ENCODE measurements at places on chromosomes 12 and 14.
A peak's percentile ranks its signal among the peaks of the same experiment; 100 is the strongest.

DNA sequence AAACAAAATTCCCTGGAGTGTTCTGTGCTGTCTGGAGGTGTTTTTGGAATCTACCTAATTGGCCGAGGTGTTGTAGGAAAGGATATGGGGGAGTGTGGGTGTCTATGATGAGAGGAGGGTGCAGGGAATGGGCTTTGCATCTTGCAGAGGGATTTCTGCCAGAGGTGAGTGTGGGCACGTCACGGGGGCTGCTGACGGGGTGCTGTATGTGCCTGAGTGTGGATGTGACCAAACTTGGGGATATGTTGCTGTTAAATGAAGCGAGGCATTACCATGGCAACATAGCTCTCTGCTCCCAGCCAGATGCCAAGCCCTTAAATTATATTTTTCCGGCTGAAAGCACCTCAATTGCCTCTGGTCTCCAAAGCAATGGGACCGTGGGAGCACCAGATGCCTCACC, 44.3 kb upstream of the SPTLC2 start:
- no peak for DNase-seq

- DNase-seq: no peak
These were observed 104.1 kb downstream of the LGMN start for GRCh38 chr14:92644171-92644969.

GRCh38 chr12:2606186-2606910, 188.4 kb upstream of the FKBP4 start:
- no peak for DNase-seq

DNA sequence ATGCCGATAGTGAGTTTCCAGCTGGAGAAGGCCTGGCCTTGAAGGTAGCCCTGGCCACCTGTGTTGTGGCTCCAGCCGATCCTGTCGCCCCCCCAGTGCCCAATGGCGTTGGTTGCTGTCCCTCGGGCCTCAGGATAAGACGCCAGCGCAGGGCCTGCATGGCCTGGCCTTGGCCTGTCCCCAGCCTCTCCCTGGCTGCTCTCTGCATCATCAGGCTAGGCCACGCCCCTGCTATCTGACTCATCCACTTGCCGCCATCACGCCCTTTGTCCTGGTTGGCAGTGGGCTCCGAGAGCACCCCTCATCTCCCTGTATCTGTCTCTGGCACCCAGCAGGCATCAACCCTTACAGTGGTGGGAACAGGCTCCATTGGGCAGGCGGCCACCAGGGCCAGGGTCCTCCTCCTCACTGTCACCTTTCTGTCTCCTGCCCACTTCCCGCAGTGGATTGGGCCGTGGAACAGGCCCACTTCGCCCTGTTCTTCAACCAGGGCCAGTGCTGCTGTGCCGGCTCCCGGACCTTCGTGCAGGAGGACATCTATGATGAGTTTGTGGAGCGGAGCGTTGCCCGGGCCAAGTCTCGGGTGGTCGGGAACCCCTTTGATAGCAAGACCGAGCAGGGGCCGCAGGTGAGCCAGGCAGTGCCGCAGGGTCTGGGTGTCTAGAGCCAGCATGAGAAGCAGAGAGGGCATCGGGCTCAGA, 25.6 kb downstream of the ALDH2 start:
- DNase-seq: no peak

- no peak for DNase-seq
These were observed 4.8 kb downstream of the MVK start for GRCh38 chr12:109578330-109578927.

GRCh38 chr12:25801734-25802133, 156.7 kb upstream of the RASSF8 start:
- DNase-seq: peak; percentile 56

GRCh38 chr14:105848570-105848969, 322.2 kb downstream of the TMEM121 start:
- no peak for DNase-seq

Measured in LNCaP clone FGC (cell line).